ENCODE measurements at places on chromosomes 2 and 18.

DNA sequence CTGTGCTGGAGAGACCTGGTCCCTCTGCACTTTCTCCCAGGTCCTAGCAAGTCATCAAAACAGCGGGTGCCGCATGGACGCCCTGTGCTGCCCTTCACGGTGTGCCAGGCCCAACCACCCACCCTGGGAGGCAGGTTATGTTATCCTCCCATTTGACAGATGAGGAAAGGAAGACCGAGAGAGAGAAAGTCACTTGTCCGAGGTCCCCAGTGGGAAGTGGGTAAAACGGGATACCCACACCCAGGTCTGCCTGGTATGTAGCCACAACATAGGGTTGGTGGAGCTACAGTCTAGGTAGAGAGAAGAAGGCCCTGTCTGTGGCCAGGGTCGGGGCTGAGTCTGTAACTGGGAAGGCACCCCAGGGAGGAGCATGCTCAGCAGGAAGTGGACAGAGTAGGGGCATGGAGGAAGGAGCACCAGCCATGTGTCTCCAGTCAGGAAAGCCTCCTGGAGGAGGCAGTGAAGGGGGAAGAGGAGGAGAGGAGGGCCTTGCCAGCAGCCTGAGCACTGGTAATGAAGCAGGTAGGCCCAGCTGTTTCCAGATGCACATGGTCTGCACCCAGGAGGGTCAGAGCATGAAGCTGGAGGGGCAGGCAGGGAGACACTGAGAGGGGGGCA lies 98.4 kb downstream of the ZFP36L2 start:
- no peak for DNase-seq

DNA sequence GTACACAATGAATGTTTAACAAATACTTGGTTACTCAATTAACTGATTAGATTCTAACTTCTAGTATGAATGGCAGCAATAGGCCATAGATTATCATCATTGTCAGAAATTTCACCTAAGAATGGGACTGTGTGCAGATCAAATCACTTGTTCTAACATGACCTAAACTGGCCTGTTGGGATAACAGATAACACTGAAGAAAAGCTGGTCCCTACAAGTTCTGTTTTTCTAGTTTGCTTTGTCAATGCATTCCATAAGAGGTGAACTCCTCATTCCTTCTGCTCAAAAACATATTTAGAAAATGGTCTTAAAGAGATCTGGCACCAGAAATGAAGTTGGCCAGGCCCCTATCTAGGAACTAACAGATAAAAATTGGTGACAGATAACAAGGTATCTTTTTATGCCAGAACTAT lies 175.4 kb downstream of the THADA start:
- no peak for DNase-seq

GRCh38 chr2:158731386-158731785 lies 63.7 kb upstream of the DAPL1 start:
- no peak for DNase-seq

- DNase-seq: peak; percentile 26
These were observed 13.7 kb downstream of the SOS1 start for GRCh38 chr2:39107156-39107555.

- DNase-seq: no peak
These were observed 4.0 kb downstream of the HES6 start for GRCh38 chr2:238235856-238236255.

DNA sequence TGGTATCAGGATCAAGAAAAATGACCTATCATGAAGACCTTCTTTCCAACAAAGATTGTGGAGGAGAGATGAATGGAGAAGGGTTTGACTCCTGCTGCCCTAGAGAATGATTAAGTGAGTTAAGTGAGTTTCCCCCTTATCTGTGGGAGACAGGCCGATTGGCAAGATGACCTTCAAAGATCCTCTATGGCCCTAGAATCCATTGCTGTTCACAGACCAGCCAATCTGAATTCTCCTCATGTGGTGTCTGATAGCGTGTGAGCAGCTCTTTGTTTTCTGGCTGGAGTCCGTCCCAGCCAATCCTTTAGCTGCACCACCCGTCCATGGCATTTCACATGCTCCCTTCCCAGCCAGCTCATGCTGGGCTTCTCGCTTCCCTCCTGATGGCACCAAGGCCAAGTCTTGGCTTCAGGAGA lies 79.4 kb downstream of the MARCHF4 start:
- no peak for DNase-seq

DNA sequence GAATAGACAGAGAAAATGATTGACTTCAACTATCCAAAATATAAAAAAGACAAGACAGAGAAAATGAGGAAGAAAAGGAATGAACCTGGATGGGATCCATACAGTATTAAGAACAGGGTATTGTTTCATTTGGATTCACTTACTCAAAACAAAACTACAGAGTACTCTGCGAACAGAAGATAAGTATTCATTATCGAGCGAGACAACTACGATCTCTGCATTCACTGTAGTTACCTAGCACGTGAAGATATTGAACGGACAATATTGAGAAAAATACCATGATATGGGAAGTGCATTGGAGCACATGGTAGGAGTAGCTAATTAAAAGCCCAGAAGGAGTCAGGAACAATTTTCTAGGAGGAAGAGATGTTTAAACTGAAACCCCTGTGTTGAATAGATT lies 1.0 kb upstream of the ORC2 start:
- DNase-seq: no peak

DNA sequence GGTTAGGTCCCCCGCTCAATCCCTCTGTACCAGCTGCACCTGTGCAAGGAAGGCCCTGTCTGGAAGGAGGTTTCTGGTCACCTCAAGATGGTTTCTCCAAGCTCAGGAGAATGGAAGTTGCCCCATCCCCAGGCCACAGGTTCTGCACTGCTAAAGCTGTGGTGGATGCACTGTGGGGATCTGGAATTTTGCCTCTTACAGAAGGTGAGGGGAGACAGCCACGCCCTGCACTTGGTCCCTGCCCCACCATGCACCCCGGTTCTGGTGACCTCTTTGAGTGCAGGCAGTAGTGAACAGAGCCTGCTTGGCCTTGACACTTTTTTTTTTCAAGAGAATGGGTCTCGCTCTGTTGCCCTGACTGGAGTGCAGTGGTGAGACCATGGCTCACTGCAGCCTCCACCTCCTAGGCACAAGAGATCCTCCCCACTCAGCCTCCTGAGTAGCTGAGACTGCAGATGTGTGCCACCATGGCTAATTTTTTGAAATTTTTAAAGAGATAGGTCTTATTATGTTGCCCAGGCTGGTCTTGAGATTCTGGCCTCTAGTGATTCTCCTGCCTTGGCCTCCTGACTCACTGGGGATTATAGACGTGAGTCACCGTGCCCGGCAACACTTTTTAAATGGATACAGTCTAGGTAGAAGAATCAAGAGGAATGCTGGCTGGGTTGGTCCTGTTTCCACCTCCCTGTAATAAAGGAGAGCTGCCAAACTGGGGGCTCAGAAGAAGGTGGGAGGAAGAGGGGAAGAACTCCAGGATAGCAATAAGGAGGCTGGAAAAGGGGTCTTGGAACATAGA lies 5.8 kb upstream of the NT5DC4 start:
- peak; percentile 64 for DNase-seq

DNA sequence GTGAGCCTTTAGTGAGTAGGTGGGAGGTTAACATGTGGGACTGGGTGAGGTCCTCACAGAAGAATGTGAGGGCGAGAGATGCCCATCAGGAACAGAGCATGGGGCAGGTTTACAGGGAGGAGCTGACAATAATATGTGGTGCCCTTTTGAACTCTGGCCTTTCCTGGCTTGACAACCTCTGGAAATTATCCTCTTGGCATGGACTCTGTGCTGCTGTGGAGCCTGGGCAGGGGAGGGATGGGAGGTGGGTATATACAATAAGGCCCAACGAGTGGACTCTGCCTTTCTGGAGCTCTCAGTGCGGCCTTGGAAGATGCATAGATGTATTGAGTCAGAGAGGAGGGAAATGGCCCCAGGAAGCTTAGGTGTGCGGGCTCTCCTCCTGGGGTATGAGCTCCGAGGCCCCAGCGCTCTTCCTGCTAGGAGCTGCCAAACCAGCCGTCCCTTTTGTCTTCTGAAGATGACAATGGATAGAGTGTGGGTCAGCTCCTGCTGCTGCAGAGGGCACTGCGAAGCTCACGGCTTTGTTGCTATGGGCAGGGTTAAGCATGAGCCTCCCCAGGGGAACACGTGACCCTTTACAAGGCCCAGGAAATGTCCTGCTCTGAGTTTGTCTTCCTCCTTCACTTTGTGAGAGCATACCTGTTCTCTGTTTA lies 8.7 kb upstream of the PSD4 start:
- DNase-seq: no peak

- DNase-seq: no peak
These were observed 394.2 kb downstream of the IRS1 start for GRCh38 chr2:226405465-226405864.

DNA sequence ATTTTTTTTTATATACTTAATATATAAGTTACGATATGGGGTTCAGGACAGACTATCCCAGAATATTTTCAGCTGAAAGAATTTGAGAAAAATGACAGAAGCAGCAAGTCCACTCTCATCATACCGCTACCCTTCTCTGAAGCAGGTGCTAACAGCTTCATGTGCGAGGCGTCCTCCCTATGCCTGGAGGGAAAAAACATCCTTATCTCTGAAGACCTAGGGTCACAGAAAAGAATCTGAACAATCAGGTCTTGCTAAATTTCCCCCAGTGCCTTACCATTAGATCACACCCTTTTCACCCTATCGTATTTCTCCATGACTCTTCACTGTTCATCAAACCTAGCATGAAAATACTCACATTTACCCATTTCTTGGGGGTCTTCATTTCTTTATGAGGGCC lies 51.9 kb upstream of the CREB1 start:
- no peak for DNase-seq

DNA sequence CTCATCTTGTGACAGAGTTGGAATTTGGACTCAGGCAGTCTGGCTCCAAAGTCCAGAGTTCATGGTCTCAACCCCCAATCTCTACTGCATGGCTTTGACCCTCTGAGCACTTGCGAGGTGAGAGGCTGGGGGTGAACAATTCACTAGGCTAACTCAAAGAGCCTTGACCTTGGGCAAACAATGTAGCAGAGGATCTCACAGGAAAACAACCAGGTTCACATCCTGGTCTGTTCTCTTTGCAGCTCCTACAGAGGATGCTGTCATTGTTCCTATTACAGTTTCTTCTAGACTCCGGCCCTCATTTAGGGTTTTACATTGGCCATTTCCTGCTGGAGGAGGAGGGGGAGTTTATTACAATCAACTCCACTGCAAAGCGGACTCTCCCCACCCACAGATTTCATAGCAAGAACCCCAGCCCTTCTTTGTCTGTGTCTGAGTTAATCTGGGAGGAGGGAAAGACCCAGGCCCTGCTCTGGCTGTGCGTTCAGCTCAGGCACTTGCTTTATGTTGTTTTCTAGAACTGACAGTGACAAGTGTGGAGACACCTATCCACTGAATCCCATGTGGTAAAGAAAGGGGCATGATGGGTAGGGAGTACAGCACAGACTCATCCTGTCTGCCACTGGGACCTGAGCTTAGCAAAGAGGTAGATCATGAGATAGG lies 101.6 kb downstream of the LBH start:
- DNase-seq: no peak

GRCh38 chr18:74139888-74140287 lies 7.7 kb downstream of the FBXO15 start:
- DNase-seq: no peak

DNA sequence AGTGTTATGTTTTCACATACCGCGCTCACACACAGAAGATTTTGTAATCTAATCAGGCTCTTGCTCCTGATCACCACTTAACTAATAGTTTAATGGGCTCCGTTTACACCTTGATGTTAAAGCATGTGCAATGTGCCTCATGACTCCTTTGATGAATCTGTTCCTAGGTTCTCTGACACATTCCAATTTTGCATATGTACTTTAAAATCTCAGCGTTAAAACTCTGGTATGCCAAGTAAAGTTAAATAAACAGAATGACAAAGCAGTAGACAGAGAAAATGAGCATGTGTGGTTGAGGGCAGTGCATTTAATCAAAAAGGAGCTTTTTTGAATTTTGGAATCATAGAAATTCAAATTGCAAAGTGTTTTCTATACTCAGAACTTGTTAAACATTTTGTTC lies 96.4 kb downstream of the TCF4 start:
- no peak for DNase-seq

DNA sequence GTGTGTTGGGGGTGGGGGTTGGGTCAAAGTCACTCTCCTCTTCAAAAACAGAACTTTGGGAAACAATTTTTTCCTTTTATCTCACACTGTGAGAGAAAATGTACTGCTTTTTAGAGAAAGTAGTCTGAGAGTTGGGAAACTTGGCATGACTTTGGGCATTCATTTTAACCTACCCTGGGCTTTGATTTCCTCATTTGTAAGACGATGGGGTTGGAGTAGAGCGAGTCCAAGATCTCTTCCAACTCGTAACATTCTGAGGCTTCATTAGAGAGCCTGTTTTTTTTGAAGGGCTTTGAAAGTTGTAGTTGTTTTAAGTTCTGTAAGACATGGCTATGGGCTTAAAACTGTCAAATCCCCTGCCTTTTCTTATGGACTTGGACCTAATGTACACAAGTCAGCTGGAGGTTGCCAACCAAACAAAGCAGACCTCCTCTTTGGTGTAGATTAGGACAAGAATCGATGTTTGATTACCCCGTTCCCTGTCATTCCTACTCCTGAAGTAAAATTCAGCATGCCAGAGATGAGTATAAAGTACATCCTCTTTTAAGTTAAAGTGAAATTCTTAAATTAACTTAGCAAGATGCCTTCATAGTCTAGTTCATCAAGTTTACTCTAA lies 8.4 kb downstream of the PHLPP1 start:
- DNase-seq: no peak

- DNase-seq: no peak
These were observed 357.9 kb downstream of the PID1 start for GRCh38 chr2:228913176-228913575.

DNA sequence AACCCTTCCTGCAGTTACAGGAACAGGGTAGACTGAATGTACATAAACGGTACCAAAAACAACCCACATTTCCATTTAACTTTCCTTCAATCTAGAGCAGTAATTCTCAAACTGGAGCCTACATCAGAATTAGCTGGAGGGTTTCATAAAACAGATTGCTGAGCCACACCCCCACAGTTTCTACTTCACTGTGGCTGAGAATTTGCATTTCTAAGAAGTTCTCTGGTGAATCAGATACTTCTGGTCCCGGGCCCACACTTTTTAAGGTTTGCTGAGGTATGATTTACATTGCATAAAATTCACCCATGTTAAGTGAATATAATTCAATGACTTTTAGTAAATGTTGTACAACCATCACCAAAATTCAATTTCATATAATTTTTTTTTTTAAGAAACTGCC lies 113.7 kb downstream of the SRBD1 start:
- no peak for DNase-seq

- no peak for DNase-seq
These were observed 150.2 kb downstream of the LRRTM1 start for GRCh38 chr2:80154231-80154915.

GRCh38 chr2:181886192-181886591 lies 5.3 kb upstream of the ITPRID2 start:
- no peak for DNase-seq

All from A549 (cell line).